Stimulated activated CD8-positive, alpha-beta memory T cell treated with anti-CD3 and anti-CD28 coated beads, Interleukin-4, amount 100 ng/mL, for 1 hour (primary cell): ENCODE measurements at places on chromosomes 4 and X.

GRCh38 chrX:24245202-24245601, 68.7 kb downstream of the SUPT20HL2 start:
- DNase-seq: no peak

GRCh38 chrX:154834562-154834961, at the start of gene SMIM9:
SMIM9 (minus strand) TSS chrX:154834662; CDS start chrX:154830856, 3,806 bp downstream.
- DNase-seq: no peak

- DNase-seq: no peak
Measured at GRCh38 chr4:85805891-85806290, 330.9 kb downstream of the ARHGAP24 start.

DNA sequence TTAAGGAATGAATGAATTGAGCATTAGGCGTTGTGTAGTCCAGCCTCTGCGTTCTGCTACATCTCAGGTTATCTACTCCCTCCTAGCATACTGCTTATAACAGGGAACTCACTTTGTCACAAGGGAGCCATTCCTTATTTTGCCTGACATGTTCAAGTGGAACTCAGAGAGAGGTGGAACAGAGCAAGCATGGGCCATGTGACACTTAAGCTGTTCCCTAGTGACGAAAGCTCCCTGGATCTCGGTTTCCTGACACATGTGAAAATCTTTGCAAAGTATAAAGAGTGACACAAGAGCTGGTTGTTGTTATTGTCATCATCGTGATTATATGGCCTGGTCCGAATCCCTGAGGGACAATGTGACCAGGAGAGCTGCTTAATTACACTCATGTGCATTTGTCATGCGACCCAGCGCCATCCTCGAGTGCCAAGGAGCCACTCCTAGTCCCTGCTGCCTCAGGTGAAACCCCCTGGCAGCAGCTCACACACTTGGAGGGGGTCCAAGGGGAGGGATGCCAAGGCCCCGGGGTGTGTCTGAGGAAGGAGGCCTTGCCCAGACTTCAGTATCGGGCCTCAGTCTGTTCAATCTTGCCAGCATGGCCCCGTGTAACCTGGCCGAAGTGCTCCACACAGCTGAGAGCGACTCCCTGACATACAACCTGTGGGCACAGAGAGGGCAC, 98.5 kb upstream of the MAP3K15 start:
- no peak for DNase-seq

DNA sequence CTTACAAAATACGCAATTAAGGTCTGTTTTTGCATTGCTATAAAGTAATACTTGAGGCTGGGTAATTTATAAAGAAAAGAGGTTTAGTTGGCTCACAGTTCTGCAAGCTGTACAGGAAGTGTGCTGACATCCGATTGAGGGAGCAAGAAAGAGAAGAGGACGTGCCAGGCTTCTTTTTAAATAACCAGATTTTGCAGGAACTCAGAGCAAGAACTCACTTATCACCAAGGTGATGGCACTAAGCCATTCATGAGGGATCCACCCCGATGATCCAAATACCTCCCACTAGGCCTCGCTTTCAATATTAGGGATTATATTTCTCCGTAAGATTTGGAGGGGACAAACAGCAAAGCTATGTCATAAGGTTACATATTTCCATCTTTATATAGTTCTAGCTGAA, 456.7 kb downstream of the GLUD2 start:
- DNase-seq: no peak

DNA sequence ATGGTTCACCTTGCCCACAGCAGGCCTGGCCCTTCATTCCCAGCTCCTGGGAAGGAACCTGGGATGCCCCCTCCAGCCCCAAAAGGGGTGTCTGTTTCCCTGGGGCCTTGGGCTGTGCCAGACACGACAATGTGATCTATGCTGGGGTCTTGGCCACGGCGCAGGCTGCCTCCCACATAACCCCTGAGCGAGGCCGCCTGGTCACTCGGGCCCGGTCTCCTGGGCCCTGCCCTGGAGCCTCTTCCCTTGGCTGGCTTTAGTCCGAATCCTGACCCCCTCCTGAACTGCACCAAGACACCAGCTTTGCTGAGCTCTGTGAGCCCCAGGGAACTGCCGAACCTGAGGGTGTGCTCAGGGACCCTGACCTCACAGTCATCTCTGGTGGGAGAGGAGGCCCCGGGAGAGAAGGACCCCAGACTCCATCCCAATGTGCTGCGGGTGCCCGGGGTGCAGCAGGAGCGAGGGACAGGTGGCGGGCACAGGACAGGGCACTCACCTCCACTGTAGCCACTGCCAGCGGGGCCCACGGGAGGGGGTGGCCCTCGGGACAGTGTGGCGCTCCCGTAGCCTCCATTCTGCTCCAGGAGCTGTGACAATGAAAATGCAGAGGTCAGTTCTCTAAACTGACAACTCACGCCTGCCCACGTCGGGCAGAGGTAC, 42.0 kb downstream of the GAK start:
- DNase-seq: no peak

DNA sequence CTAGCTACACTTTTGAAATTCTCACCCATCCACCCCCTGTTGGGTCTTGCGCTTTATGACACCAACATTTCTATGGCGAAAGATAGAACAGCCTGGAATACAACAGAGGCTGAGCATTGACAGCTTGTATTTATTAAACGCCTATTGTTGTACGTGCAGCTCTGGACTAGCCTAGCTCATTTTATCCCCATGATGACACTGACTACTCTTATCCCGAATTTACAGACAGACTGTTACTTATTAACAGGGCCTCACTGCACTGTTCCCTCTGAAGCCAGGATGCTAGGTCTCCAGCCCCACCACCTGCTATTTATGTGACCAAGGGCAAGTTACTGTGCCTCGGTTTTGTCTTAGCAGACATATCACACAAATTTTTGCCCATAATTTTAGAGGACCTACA, 1.0 kb upstream of the RFC1 start:
- no peak for DNase-seq
